Fibroblast of skin of left quadriceps (primary cell): ENCODE measurements at places on chromosomes 12 and 14.

GRCh38 chr14:79960288-79960687, 251.0 kb downstream of the DIO2 start:
- DNase-seq: no peak

GRCh38 chr12:130945786-130946492, 7.8 kb upstream of the ADGRD1 start:
- no peak for DNase-seq

DNA sequence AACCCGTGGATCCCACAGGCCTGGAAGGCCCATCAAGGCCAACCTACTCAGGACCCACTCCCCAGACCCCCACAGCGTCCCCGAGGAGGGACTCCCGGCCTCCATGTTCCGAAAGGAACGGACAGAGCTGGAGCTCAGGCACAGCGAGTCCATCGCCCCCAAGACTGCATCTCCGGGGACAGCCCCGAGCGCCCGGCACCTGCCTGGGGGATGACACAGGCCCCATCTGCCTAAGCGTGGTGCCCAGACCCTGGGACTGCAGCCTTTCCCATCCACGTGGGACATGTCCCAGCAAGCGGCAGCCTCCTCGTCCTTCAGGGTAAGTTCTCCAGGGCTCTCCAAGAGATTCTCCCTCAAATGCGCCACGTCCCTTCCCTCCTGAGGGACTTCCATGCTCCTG, 12.1 kb upstream of the DIO3 start:
- no peak for DNase-seq

- no peak for DNase-seq
These were observed 121.7 kb downstream of the SLC38A1 start for GRCh38 chr12:46147144-46147543.

GRCh38 chr12:123064366-123064765, 83.9 kb downstream of the ARL6IP4 start:
- DNase-seq: no peak

DNA sequence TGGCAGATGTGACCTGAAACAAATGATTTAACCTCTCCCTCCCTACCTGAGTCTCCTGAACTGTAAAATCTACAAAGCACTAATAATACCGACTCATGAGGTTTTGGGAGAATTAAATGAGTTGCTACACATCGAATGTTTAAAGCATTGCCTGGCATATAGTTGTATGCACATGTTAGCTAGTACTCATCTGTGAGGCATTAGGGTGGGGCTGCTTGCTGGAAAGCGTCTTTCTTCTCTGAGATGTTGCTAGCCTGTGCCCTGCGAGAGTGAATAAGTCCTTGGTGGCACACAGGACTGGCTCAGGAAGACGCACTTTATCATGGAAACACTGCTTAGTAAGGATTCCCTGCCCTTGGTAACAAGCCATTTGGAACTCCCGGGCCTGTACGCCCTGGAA, 6.1 kb downstream of the RAPGEF3 start:
- DNase-seq: no peak

DNA sequence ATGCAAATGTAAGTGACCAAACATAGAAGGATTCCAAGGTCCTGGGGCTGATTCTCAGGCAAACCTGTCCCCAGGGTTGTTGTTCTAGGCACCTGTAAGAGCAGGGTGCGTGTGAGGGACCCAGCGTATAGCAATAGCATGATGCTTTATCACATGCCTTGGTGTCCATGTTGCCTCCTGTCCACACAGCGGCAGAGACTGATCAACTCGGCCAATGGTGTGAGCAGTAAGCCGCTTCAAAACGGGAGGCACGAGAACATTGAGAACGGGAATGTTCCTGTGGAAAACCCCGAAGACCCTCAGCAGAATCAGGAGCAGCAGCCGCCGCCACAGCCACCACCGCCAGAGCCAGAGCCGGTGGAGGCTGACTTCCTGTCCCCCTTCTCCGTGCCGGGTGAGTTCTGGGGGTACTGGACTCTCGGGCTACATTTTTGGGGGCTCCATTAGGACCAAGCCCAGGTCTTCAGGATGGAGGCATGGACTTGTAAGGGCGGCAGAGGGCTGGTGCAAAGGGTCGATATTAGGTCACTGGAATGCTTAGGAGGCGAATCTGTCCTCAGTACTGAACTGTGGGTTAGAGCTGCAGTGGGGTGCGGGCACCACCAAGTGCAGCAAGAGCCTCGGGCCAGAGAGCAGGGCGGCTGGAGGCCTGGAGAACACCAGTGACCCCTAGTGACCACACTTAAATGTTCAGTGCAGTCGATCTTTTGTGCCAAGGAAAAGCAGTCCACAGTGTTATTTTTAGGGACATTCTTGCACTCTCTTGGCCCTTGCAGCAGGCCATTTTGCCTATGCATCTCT, 57.2 kb upstream of the RIN3 start:
- DNase-seq: no peak

GRCh38 chr12:89389755-89390661, 37.7 kb upstream of the DUSP6 start:
- DNase-seq: no peak

GRCh38 chr14:65297744-65298143, 114.8 kb upstream of the FUT8 start:
- DNase-seq: no peak

DNA sequence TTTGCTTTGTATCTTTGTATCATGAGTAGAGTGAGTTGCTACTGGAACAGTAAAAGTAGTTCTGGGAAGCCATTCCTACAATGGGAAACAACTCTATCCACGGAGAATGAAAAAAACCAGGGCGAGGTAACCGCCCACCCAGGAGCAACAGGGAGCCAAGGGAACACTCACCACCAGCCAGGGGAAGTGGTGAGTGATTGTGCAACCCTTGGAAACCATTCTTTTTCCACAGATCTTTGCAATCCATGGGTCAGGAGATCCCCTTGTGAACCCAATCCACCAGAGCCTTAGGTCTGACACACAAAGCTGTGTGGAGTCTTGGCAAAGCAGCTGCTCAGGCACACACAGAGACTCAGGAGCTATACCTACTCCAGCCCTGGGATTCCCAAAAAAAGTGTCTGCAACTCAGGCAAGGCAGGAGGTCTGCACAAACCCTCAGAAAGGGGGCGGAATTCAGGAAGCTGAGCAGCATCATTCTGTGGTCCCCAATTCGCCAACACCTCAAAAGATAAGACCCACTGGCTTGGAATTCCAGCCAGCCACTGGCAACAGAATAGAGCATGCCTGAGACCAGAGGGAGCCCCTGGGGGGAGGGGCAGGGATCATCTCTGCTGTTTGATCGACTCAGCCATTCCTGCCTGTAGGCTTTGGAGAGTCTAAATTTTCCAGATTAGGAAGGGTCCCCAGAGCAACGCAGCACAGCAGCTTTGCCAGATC, 52.1 kb upstream of the PPFIA2 start:
- DNase-seq: no peak

- no peak for DNase-seq
These were observed 95.8 kb downstream of the TMTC3 start for GRCh38 chr12:88237954-88238353.

- DNase-seq: no peak
These were observed 53.3 kb upstream of the NCOR2 start for GRCh38 chr12:124620606-124621295.

- DNase-seq: peak; percentile 67
These were observed 101.0 kb downstream of the BEGAIN start for GRCh38 chr14:100486025-100486828.

GRCh38 chr14:101109981-101110728, 206.6 kb upstream of the RTL1 start:
- no peak for DNase-seq

DNA sequence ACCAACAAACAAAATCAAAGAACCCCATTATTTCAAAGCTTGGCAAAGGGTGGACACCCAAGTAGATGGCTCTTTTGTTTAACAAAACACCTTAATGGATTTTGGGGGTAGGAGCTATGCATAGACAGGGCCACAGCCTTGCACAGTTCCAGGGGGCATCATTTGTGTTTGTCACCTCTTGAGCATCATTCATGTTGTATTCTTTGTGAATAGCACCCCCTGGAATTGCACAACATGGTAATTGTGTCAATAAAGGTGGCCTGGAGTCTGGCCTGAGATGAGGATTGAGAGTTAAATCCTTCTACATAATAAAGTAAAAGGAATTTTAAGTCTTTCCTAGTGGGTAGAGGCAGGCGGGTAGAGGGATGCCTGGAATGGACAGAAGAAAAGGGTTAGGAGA, 3.3 kb upstream of the FRS2 start:
- DNase-seq: no peak

GRCh38 chr12:44555454-44555853, 320.7 kb downstream of the NELL2 start:
- no peak for DNase-seq

DNA sequence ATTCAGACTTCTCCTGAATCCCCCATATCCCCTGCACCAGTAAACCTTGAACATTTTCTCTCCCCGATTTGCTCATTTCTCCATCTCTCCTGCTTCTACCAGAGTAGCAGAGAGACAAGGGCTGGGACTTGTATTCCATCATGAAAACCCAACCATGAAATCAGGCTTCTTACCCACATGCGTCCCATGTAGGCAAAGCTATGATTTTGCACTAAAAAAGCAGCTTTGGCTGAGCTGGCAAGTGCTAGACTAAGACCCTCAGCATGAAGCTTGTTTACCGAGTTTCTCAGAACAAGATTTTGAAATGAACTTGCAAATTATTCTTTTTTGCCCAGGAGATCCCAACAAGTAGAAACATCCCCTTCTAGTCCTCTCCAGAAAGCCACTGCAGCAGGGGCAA, 80.3 kb upstream of the RFLNA start:
- DNase-seq: no peak

DNA sequence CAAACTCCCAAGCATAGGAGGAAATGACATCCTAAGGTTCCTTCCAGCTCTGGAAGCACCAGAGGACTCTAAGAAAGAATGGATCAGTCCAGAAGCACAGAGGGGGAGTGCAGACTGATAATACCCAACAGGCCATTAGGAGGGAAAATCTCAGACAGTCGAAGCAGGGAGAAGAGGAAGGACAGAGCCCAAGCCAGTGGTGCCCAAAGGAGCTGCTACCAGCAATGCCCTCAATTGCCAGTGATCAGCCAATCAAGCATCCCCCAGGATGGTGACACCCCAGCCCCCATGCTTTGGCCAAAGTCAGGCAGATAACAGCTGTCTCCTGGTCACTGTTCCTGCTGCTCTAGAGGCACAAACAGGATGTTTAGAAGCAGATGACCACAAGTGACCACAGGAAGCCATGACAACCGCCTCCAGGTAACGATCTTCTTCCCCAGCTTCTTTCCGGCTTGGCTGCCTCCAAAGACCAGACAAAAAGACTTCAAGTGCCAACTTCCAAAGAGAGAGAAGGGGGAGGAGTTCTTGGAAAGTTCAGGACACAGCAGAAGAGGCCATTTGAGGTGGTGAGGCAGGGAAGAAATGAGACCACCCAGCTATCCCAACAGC, 16.2 kb downstream of the PXN start:
- no peak for DNase-seq

GRCh38 chr14:77663293-77663692, 44.5 kb downstream of the ALKBH1 start:
- DNase-seq: no peak

GRCh38 chr14:86084097-86084496, 554.2 kb downstream of the FLRT2 start:
- no peak for DNase-seq

DNA sequence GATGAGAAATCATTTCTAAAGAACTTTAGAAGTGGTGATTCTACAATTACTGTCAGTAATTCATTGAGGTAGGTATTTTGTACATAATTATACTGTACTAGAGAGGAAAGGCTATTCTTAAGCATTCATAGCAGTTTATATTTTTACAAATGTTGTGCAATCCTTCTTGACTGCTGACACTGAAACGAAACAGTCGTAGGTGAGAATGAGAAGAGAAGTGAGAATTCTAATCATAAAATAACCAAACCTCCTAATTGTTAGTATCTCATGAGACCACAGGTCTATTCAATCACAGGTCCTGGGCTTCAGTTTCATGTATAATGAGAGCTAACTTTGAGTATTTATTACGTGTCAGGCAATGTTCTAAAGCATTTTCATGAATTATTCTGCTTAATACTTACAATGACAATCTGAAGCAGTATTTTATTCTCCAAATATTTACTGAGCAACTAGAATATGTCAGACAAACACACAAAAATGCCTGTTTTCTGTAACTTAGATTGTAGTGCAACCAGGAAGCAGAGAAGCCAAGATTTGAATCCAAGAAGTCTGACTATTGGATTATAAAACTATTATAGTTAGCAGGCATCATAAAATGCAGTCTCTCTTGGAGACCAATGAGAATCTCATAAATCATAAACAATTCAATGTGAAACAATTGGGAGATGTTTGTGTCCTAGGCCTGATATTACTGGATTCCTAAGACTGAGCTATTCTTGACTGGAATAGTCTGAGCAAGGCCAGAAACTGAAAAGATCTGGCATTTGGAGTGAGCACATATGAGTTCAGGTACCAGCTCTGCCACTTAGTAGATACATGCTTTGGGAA, 24.3 kb downstream of the RERG start:
- DNase-seq: no peak

DNA sequence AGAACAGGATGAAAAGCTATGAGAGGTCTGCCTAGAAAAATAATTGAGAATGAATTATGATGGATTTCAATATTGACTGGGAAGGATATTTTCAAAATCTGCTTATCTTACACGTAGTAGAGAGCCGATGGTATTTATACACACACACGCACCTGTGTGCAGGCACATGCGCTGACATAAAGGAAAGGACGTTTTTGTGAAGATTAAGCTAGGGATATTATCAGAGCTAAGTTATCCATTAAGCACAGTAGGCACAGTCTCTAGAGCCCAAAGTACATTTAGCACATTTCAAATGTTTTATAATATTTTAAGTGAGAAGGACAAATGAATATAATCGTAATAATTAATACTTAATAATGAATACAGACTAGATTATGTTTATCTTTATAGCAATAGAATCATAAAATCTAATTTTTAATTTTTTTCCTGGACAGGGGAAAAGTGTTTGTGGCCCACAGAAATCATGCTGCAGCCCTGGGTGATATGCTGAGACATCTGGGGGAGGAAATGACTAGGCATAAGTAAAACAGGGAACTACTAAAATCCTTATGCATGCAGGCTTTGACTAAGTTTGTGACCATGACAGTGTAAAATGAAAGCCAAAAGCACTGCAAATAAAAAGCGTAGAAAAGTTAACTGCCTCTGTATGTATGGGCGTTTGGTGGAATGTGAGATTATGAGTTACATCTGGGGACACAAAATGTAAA, 146.1 kb downstream of the KITLG start:
- DNase-seq: no peak

DNA sequence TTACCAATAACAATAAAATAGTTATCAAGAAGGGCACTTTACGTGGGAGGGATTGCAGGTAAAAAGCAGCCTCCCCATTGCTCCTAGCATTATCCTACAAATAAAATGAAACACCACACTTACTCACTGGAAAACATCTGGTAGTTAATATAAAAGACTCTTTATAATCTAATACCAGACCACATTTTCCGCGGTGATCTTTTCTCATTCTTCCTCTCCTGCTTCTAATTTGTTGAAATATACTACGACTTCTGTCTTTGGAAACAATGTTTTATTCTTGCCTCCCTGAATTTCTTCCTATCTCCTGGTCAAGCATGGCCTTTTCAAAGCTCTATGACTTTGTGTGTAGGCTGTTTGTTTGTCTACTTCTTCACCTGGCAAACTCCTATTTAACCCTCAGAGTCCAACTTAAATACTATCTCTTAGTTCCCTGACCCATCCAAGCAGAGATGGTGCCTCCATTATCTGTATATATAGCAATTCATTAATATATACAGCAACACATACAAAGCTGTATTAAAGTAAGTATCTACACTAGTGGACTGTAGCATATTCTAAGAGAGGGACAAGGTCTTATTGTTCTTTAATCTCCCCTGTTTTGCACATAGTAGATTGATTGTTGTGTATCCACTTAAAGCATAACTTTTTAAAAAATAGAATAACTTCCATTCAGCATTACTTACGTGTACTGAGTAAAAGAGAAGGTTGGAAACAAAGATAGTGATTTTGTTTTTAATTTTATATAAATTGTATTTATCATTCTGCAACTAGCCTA, 228.3 kb downstream of the CEP128 start:
- no peak for DNase-seq
